ENCODE measurements at places on chromosomes 12 and 14.

- no peak for DNase-seq
Observed at GRCh38 chr14:63453443-63453936, 89.7 kb downstream of the PPP2R5E start.

DNA sequence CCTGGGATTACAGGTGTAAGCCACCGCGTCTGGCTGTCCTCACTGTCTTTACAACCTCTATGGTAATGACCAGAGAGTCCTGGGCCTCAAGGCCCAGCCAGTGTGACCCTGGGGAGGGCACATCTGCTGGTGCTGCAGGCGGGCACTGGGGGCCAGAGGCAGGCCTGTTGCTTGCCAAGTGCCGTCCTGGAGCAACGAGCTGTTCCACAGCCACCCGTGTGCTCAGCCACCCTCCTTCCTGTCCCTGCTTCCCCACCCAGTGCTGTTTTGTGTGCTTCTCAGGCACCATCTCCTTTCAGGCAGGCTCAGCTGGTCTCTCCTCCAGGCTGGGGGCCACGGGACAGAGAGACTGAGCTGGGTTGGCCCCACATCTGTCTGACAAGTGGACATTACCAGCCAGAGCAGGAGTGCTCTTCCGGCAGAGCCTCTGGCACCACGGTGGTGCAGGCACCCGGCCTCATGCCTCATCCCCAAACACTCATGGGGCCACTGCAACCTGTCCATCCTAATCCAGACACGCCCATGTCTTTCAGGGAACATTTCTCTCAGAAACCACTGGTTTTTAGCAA, 9.0 kb downstream of the SLC25A47 start:
- DNase-seq, result no peak

DNA sequence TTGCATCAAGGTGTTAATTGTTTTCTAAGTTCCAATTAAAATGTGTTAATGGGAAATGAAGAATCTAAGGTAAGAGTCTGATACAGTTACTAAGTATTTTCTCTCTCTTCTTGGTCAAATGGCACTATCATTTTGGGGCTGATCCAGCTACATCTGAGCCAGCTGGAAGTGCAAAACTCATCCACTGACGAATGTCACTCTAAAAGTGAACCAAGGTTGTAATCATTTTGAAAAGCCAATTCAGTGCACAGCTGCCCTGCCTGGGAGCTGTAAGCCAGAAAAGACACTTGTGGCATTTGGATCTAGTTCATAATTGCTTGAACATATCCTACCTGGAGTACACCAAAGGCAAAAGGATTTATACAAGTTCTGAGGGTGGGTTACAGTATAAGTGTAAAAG, 1011.3 kb downstream of the AACS start:
- DNase-seq, result no peak

- no peak for DNase-seq
Observed at GRCh38 chr12:22514875-22515274, 29.5 kb downstream of the C2CD5 start.

DNA sequence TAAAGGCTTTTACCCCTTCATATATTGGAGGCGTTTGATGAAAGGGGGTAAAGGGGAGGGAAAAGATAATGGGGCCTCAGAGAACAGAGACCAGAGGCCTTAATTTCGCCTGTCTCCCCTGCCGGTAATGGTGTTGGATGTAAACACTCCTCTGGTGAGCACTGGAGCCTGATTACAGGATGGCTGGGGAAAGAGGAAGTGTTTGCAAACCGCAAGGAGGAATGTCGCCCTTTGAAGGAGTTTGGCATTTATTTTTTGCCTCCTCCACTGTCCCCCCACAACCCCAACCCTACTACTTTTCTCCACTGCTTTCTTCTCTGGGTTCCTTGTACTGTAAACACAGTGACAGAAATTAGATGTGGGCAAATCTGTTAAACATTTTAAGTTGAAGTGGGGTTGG, 211.9 kb upstream of the TBX3 start:
- DNase-seq, result no peak

DNA sequence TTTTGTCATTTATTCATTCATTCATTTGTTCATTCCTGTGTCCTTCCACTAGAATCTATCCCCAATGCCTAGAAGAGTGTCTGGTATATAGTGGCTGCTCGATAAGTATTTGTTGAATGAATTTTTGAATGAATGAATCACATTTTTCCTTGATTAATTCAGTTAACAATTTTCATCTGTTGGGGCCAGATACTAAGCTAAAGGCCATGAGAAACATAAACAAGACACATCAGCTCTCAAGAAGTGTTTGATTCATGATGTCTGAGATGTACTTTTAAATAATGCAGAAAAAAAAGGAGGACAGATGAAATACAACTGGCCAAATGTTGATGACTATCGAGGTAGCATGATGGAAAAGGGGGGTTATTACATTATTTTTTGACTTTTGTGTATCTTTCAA, 48.1 kb upstream of the TMED10 start:
- no peak for DNase-seq

DNA sequence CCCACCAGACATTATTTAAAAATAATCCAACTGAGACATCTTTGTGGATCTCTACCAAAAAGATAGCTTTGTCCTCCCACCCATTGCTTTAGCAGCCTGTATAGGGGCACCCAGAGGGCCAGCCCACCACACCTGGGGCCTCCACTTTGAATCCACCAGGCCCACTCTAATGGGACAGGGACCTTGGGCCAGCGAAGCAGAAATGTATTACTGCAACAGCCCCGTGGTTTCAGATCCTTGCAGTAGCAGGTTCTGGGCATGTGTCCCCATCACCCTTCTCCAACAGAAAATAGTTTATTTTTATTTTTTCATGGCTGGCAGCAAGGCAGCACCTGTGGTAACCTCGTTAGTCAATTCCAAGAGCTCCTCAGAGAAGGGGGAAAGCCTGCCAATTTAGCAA, 218.4 kb downstream of the ZFP36L1 start:
- DNase-seq, result no peak

DNA sequence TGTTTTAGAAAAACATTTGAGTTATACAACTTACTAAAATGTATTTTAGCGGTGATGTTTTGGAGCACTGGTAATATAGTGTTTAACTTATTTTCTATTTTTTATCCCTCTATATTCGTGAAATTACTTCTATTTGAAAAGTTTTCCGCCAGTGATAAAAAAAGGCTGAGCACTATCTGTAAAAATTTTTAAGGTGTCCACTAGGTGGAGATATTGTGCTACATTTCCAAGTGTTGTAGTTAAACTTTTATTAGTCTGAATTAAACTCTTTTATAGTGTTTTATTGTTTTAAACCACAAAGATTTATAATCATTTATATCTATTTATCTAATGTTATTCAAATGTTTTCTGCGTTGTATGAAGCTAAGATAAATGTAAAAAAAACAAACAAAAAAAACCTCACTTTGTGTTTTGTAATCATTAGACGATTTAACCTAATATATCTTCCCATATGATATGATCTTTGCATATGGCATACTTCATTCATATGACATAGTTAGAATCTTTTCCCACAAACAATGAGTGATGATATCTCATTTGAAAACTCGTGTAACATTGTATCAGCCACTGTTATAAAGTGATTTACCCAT, 11.8 kb downstream of the ALG10B start:
- no peak for DNase-seq
